ENCODE measurements at places on chromosomes 5 and 9. TPM values are rescaled to one million over a fixed set of nuclear protein-coding genes. Genes with fewer than 3 reads are reported as not detected.
A peak's percentile ranks its signal among the peaks of the same experiment; 100 is the strongest.

Gene ORM2
- not detected for total RNA-seq

Gene ADGRD2
- total RNA-seq = not detected

Gene FCN2
- 0.23 TPM for total RNA-seq

GRCh38 chr5:169301386-169301934, 521 bp upstream of the SLIT3 start:
- peak overlapping the region; percentile 43 for H3K4me3 ChIP-seq
- H3K27ac ChIP-seq = no peak overlapping the region
- H3K4me1 ChIP-seq = no peaks in the 10 kb centered on the region
- no peak for DNase-seq

DNA sequence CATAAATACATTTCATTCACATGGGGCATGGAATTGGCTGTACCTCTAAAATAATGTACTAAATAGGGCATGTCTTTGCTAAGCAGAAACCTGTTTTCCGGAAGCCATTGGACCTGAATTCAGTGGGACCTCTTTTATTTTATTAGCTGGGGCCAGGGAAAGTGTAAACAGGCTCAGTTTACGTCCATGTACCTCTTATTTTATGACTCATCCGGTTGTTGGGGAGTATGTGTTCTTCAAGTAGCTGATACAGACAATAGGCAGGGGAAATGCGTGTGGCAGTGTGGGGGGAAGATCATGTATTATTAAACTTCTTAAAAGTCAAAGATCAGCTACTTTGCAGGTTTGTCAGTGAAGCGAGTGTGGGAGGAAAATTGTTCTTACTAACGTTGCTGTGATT, 1.4 kb upstream of the GDNF start:
- no peak overlapping the region for H3K4me3 ChIP-seq
- H3K27me3 ChIP-seq = peaks cover 8% of the 10 kb centered on the region
- H3K36me3 ChIP-seq = no peaks in the 10 kb centered on the region
- peaks cover 12% of the 10 kb centered on the region for H3K4me1 ChIP-seq

DNA sequence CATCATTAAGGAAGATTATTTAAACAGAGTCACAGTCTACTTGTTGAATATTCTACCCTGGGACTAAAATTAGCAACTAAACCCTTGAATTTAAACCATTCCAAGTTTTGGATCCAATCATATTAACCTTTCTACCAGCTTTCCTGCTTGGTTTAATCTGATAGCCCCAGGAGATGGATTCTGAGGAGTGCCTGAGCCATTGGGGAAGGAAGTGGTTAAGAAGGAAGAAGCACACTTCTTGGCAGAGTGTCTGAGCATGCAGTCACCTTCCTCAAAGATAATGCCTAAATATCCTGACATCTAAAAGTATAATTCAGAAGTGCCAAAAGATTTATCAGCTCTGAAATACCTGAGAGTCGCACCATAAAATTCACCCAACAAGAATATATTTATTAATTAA, 74.1 kb upstream of the SNCAIP start:
- no peak overlapping the region for H3K27ac ChIP-seq
- no peaks in the 10 kb centered on the region for H3K4me1 ChIP-seq
- no peak for DNase-seq

GRCh38 chr5:178323541-178323865, 90.9 kb upstream of the PHYKPL start:
- H3K27ac ChIP-seq = no peak overlapping the region
- no peaks in the 10 kb centered on the region for H3K36me3 ChIP-seq
- no peaks in the 10 kb centered on the region for H3K27me3 ChIP-seq
- H3K4me3 ChIP-seq = no peak overlapping the region

GRCh38 chr5:41707853-41708603, 162.2 kb downstream of the OXCT1 start:
- H3K27ac ChIP-seq = no peak overlapping the region
- H3K36me3 ChIP-seq = no peaks in the 10 kb centered on the region
- no peak overlapping the region for H3K4me3 ChIP-seq
- no peaks in the 10 kb centered on the region for H3K27me3 ChIP-seq
- DNase-seq = no peak

- no peak for DNase-seq
- peaks cover 10% of the 10 kb centered on the region for H3K4me1 ChIP-seq
- no peaks in the 10 kb centered on the region for H3K36me3 ChIP-seq
Observed at GRCh38 chr9:104367507-104367906, 136.6 kb upstream of the OR13F1 start.

DNA sequence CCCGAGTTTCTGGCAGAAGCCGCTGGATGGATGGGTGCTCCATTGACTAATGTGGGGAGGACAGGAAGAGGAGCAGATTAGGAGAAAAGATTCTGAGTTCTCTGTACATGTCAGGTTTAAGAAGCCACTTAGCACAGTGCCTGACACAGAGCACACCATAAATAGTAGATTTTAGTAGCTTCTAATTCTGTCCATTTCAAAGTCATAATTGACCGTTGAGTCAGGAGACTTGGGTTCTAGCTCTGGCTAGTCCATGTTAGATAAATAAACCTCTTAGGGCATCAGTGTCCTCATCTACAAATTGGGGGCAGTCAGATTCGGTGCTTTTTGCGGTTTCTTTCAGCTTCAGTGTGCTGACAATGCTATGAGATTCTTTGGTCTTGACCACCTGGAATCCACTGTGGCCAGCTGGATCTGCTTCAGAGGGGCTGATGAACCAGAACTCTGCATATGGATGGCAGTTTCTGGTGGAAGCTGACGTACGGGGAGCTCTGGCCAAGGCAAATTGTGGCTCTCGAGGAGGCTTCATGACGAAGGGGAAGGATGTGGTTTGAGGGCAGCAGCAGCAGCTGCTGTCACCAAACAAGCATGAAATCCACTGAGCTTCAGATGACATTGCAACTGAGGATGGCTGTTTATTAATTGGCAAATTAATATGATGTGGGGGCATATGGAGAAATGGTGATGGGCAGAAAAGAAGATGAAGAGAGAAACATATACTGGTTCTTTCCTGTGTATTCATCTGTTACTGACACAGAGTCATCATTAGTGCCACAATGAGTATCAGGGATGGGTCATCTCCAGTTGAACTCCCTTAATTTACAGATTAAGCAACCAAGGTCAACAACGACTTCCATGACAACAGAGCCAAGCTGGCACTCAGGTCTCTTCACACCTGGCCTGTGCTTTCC, 134.4 kb downstream of the AOPEP start:
- no peak overlapping the region for H3K4me3 ChIP-seq
- H3K36me3 ChIP-seq = no peaks in the 10 kb centered on the region
- no peak for DNase-seq
- no peaks in the 10 kb centered on the region for H3K4me1 ChIP-seq
- no peak overlapping the region for H3K27ac ChIP-seq

Gene KLHL9
- 6.0 TPM for total RNA-seq

DNA sequence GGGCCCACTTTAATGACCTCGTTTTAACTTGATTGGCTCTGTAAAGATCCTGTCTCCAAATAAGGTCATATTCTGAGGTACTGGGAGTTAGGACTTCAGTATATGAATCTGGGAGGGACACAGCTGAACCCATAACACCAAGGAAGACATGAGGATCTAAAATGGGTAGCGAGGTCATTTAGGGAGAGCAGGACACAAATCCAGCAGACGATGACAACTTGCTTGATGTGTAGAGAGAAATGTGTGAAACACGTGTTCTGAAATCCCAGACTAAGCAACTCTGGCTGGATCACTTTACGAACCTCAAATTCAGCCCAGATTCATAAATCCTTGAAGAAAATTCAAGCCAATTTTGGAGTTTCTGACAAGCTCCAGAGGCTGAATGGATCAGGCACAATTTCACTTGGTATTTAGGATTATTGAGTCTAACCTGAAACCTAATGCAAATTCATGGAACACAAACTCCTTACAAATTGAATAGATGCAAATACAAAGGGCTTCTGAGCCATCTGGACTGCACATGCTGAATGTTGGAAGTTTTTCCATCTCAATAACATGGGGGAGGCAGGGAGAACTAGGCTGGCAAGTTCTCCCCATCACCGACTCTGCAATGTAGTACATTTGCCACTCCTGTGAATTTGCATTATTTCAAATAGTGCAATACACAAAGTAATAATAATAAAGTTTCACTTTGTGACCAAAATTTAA, 74.0 kb upstream of the SLC30A5 start:
- no peak for DNase-seq
- no peak overlapping the region for H3K27ac ChIP-seq
- H3K4me1 ChIP-seq = no peaks in the 10 kb centered on the region
- H3K36me3 ChIP-seq = no peaks in the 10 kb centered on the region
- no peaks in the 10 kb centered on the region for H3K27me3 ChIP-seq
- H3K4me3 ChIP-seq = no peak overlapping the region

- H3K4me3 ChIP-seq = no peak within 1 kb of the TSS
- H3K27ac ChIP-seq = no peak within 1 kb of the TSS
- no peaks in the 10 kb centered on the region for H3K4me1 ChIP-seq
- H3K36me3 ChIP-seq = no peaks in the 10 kb centered on the region
- DNase-seq = no peak
- H3K27me3 ChIP-seq = no peaks in the 10 kb centered on the region
Observed at GRCh38 chr9:130265431-130266235, at the start of gene HMCN2. HMCN2 (plus strand) TSS chr9:130265760; CDS start chr9:130265879, 119 bp downstream.

DNA sequence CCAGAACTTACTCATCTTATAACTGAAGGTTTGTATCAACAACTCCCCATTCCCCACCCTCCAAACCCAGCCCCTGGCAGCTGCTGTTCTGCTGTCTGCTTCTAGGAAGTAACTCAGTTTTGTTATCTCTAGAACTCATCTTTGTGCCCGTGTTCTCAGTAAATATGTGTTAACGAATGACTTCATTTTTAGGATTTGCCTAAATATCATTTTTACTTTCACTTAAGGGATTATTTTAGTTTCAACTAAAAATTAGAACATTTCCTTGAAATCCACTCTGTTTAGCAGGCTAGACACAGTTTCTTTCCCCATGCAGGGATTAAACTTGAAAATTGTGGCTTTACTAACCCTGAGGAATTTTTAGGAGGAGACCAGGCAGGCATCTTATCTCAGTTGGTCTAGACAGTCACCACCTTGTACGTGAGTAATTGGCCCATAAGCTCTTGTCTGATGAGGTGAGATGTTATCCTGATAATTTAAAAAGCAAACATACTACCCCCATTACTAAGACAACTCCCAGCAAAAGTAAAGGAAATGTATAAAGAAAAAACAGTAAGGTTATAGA, 68.2 kb upstream of the TNFAIP8 start:
- no peaks in the 10 kb centered on the region for H3K27me3 ChIP-seq
- H3K4me3 ChIP-seq = no peak overlapping the region
- peaks cover 56% of the 10 kb centered on the region for H3K4me1 ChIP-seq
- DNase-seq = no peak

Gene KCNMB1
- total RNA-seq = 0.08 TPM
